ENCODE measurements at places on chromosomes 3 and 15.

DNA sequence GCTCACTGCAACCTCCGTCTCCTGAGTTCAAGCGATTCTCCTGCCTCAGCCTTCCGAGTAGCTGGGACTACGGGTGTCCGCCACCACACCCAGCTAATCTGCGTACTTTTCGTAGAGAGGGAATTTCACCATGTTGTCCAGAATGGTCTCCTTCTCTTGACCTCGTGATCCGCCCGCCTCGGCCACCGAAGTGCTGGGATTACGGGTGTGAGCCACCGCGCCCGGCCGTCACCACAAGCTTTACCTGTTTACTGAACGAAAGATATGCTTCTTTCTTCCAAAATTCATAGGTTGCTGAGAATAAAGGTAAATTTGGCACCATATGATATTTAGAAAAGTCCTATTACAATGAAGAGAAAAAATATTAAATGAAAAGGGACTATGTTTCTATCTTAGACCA, 333.5 kb upstream of the EPHA6 start:
- no peak for DNase-seq

GRCh38 chr3:3573341-3573740, 225.9 kb upstream of the LRRN1 start:
- no peak for DNase-seq

DNA sequence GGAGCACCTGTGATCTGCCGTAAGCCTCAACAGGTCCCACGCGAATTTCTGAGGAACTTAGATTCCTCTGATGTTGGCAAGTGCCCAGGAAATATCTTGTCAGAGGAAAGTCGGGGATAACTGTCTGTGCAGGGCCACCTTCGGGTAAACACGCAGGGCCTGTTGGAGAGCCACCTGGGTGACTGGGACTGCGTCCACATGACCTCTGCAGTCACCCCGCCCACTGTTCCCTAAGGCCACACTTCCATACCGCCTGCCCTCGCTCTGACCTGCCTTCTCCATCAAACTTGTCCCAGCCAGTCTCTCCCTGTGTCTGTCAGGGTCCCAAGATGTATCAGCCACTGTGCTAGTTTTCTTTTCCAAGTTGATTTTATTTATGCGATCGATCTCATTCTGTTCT, 28.7 kb downstream of the BFSP2 start:
- DNase-seq, result no peak

- DNase-seq, result no peak
Observed at GRCh38 chr3:59802045-59802444, 752.2 kb upstream of the CFAP20DC start.

- no peak for DNase-seq
Observed at GRCh38 chr3:141367038-141367730, 1.1 kb upstream of the ZBTB38 start.

DNA sequence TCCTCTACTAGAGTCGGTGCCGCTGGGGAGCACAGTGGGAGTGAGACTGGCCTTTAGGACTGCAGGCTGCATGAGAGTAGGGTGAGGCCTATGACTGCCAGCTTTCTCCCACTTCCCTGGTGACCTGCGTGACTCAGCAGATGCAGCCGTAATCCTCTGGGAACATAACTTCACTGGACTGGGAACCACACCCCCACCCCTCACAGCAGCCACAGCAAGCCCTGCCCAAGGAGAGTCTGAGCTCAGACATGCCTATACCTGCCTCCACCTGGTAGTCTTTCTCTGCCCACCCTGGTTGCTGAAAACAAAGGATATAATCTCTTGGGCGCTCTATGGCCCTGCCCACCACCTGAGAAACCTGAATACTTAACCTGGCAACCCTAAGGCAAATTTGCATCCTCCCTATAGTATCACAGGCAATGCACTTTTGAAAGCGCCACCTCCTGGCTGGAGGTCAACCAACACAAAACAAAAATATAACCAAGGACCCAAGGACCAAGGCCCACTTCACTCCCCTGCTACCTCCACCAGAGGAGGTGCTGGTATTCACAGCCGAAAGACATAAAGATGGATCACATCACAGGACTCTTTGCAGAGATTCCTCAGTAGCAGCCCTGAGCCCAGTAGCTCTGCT, 308.9 kb downstream of the CTNNB1 start:
- no peak for DNase-seq

DNA sequence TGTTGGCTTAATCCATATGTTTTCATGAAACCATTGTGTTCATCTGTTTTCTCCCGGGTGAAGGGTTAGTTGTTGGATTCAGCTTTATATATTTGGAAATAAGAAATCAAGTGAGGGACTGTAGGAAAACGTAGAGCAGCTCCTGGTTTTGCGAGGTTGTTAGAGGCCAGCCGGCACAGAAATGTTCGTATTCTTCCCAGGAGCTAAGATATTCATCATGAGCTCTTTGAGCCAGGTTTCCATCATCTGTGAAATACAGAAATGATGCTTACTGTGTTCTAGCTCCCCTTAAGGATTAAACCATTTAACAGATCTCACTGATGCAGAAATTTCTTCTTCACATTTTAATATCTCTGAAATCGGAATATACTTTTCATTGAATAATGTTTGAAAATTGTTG, 235.5 kb downstream of the PTPRG start:
- no peak for DNase-seq

DNA sequence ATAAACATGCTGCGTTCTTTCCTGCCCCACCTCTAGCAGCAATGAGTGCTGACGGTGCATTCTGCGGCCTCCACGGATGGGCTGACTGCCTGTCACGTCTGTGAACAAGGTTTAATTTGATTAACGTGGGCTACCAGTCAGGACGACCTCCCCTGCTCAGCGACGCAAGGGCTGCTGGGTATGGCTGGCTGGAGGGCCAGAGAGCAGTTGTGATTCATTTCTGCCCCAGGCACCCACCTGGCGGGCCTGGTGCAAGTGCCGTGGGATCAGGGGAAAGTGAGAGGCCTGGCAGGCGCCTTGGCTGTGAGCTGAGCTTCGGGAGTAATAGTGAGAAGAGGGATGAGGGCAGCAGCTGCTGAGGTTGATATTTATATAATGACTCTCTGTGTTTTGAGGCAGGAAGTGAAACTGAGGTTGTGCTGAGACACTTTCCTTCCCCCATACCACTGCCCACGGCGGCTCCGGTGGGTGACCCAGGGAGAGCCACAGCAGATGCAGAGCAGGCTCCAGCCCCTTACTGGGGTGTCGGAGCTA, 190.4 kb upstream of the BCL6 start:
- peak; percentile 39 for DNase-seq

DNA sequence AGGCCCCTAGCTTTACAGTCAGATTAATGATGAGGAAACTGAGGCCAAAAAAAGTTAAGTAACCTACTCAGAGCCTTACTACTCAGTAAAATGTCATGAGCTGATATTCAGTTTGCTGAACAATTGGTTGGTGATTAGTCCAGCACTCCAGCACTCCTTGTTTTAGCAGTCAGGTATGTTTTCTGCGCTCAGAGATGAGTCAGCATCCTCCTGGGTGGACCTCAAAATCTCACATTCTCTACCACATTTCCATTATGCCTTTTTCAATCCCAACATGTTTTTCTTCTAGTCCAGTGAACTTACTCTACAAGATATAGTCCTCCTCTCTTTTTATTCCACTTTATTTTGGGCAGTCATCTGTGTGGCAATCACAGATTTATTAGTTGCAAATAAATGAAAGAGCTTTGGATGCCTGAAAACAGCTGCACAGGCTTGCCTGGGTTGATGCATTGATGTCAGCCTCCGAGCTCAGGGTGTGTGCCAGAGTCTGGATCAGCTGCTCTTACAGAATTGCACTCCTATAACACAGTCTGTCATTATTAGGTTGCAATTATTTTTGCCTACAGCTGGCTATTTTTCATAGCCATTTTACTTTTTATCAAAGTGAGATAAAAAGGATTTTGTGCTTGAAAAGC, 133.2 kb downstream of the ARPP21 start:
- DNase-seq, result no peak

DNA sequence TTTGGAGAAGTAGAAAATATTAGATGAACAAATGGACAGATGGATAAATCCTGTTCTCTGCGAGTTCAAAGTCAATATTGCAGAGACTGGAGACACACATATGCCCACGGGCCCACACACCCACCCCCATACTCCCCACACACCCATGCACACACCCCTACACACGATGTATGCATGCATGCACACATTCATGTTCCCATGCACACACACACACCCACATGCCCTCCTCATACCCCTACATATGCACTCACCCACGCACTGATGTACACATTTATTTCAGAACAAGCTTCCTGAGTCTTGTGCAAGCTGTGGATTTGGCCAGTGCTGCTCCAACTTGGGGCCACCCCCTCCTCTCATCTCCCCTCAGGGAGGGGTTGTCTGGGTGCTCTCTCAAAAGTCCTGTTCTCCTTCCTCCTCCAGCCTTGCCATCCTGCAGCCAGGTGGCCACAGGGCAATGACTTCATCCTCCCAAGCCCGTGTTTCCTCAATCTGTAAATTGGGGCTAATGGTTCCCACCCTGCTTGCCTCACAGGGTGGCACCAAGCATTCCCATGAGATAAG, 16.4 kb downstream of the MAPKAPK3 start:
- no peak for DNase-seq

DNA sequence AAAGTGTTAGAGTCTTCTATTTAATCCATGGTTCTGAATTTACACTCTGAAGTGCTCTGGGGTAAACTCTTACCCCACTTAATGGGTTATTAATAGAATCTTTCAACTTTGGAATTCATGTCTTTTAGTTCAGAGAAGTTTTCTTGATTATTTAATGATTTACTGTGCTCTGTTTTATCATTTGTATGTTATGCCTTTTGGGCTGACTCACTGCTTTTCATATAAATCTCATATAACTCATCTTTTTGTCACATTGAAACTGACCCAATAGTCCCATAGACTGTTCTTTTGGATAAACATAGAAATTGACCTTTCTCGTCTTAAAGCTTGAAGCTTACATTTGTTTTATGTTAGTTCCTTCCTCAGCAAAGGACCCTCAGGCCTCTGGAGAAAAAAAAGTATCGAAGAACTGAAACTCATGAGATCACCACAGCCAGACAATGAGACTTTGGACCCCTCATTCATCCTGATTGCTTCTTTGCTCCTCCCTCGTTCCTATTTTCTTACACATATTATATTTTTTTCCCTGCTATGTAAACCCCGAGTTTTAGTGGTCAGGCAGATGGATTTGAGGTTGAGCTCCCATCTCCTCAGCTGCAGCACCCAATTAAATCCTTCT, 229.1 kb upstream of the CBLB start:
- no peak for DNase-seq

DNA sequence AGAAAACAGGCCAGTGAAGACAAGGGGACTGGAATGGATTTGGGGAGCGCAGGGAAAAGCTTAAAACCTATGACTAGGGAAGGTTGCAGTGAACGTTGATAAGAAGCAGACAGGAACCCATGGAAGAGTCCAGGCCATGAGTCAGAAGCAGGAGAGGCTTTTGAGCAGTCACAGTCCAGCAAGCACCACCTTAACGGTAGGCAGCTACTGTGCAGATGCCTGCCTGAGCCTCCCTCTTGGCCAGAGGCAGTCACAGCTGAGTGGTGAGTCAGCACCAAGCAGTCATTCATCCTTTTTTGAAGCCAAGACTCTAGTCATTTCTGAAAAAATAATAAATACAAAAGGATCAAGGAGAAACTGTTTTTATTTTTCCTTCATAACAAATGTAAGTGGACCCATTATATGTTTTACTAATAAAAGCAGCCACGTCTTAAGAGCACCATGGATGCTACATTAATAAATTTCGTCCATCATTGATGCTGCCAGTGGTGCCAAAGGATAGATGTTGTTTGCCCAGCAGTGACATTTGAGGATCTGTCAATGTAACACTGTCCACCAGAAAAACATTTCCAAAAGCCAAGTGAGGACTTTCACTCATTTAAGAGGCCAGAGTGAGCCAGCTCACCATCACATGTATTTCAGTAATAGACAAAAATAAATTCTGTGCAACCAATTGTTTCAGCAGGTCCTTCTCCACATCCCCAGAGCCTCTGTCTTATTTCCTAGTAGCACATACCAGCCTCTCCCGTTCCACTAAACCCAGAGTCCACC, 42.1 kb upstream of the ACTC1 start:
- no peak for DNase-seq

- DNase-seq, result no peak
Observed at GRCh38 chr3:31106204-31106603, 211.7 kb upstream of the GADL1 start.

DNA sequence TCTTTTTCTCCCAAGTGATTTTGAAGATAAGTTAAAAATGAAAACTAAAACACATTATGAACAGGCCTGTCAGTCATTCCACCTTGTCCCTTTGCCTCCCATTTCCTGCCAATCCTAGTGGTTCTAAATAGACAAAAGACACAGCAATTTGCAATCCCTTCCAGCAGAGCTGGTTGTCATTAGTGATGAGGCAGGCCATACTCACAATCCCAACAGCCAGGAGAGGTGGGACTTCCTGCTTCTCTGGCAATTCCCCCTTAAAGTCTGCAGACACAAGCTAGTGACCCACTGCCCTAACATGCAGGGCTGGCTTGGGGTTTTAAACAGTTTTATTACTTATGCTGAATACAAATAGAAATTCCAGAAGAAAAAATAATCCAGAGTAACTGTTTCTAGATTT, 38.4 kb upstream of the RBP1 start:
- no peak for DNase-seq

GRCh38 chr15:45048794-45049631, 26.0 kb downstream of the SORD start:
- DNase-seq, result peak; percentile 3

GRCh38 chr15:100043692-100044091, 298.1 kb downstream of the ADAMTS17 start:
- DNase-seq, result no peak

DNA sequence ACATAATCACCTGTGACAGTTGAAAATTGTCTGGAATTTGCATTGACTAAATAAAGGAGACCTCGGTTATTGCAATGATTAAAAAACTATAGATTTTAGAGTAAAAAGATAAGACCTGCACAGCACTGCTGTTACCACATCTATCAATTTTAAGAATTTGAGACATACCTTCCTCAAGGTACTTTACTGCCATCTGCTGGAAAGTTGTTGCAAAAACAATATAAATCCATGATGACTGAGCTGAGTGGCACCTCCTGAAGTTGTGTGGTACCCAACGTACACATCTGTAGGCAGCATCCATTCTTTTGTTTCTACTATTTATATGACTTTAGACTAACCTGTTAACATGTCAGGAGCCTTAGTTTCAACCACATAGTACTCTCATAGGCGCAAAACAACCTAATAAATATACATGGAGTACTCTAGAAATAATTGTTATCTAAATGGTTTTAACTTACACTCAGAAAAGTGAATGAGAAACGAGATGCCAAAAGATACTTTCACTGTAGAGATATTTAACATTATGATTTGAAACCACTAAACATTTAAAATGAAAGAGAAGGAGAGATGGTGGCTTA, 106.7 kb downstream of the GHSR start:
- DNase-seq, result peak; percentile 73

GRCh38 chr3:111539351-111540331, 2.4 kb upstream of the CD96 start:
- peak; percentile 74 for DNase-seq

- no peak for DNase-seq
Observed at GRCh38 chr15:27454281-27455075, 483.5 kb downstream of the GABRG3 start.

DNA sequence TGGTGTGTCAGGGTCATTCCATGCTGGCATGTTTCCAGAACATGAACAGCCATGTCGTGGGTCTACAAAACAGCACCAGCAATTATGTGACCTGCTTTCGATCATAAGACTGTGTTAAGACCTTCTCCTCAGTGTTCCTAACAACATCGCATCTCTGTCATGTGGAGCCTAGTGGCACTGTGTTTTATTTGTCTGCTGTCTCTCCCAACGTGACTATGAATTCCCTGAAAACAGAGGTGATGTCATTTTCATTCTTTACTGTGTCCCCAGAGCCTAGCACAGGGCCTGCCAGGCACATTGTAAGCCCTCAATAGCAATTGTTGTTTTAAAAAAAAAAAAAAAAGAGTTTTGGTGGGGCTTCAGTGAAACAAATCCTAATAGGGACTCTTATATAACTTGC, 94.2 kb upstream of the IL12A start:
- no peak for DNase-seq

Measured in CD4-positive, alpha-beta T cell treated with Interleukin-10 for 1 hour (primary cell).